Left forelimb (tissue), 1 donor: ENCODE measurements at places on chromosomes 13 and 19.

DNA sequence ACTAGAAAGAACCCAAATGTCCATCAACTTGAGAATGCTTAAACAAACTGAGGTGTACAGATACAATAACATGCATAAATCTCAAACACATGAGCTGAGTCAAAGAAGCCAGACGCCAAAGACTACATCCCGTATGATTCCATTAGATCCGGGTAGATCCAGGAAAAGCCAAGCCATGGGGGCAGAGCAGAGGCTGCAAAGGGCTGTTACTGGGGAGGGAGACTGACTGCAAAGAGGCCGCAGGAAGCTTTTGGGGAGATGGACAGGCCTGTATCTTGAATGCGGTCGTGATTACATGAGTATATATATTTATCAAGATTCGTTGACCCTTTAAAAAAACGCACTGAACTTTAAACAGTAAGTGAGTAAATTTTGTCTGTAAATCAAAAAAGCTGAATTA, 28.7 kb downstream of the GGACT start:
- DNase-seq, result no peak

DNA sequence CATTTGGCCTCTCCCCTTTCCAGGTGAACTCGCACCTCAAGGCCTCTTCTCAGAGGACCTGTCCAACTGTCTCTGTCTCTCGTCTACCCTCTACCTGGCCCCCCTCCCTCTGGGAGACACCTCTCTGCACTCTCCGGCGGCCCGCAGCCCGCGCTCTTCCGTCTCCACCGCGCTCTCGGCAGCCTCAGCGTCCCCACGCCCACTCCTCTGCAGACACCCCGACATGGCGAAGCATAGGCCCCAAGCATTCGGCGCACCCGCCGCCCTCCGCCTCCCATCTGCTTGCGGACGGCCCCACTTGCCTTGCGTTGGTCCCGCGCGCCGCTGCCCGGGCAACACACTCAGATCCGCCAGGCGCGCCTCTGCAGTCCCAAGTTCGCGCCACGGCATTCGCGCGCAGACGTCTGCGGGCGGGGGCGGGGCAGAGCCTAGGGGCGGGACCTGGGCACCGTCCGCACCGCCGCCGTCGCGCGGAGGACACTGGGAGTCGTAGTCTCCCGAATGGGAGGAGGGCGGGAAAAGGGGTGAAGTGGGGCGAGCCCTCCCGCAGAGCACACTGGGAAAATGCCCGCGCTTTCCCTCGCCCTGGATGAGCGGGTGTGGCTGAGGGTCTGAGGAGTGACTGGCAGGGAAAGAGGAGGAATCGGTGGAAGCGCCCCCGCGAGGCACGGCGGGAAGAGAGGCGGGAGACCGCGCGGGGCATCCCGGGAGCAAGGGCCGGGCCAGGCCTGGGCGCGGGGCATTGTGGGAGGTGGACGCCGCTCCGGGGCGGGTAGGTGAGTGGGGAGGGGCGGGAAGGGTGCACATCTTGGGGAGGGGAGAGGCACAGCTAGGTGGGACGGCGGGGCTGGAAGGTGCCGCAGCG, at the start of the genes LIG1 and ZSWIM9:
TSS of gene LIG1 (minus strand) at position 406 of the 865 bp plus-strand sequence. CDS start 4,778 bp downstream, outside the sequence.
TSS of gene ZSWIM9 (plus strand) at position 742 of the 865 bp plus-strand sequence. CDS start 1,123 bp downstream, outside the sequence.
- peak; percentile 96 for DNase-seq

DNA sequence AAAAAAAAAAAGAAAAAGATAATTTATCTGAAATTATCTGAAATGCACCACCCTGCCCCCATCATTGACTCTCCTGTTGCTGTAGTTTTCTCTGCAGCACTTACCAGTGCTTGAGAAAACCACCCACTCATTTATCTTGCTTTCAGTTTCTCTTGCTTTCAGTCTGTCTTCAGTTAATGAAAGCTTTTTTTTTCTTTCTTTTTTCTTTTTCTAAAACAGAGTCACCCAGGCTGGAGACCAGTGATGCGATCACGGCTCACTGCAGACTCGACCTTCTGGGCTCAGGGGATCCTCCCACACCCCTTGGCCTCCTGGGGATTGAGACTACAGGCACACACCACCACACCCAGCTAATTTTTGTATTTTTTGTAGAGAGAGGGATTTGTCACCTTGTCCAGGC, 4.3 kb upstream of the ACP5 start:
- no peak for DNase-seq

DNA sequence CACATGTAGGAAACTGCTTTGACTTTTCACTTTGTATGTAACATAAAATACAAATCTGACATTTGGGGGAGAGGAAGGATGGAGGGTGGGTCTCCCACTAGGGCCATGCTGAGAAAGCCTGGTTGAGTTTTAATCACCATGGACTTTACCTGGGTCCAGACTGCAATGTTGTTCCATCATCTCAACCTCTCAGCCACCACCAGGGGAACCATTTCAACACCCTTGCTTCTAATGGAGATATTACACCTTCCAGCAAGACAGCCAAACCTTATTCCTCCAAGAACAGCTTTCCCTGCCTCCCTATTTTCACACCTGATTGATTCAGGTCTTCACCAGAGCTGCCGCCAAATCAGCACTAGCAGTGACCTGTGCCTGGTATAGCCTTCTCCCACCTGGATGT, 56.0 kb downstream of the ZAR1L start:
- DNase-seq, result no peak

DNA sequence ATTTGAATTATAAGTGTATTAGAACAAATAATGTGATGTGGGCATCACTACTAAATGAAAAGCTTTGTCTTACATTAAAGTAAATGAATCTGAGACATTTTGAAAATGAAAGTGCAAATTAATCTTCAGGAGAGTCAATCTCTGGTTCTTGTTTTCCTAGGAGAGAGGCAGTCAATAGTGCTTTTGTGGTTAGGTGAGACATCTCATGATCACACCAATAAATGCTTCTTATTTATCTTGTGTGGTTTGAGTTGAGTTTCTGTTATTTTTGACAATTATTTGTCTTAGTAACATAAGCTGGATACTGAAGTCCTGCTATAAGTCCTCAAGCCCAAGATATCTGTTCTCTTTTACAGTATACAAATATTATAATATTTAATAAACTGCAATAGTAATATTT, 1378.0 kb upstream of the PCDH9 start:
- no peak for DNase-seq

GRCh38 chr13:112246731-112247470, 129.3 kb upstream of the SPACA7 start:
- DNase-seq, result peak; percentile 52

- no peak for DNase-seq
Measured at GRCh38 chr19:5792224-5792623, 1.3 kb upstream of the DUS3L start.

DNA sequence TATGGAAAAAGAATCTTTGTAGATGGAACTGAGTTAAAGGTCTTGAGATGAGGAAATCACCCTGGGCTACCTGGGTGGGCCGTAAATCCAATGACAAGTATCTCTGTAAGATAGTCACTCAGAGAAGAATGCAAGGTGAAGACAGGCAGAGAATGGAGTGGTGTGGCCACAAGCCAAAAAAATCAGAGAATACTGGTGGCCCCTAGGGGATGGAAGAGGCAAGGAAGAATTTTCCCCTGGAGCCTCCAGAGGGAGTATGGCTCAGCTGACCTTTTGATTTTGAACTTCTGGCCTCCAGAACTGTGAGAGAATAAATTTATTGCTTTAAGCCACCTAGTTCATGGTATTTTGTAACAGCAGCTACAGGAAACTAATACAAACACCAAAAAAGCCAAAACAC, 32.7 kb upstream of the CSNK1A1L start:
- no peak for DNase-seq

GRCh38 chr13:52651897-52652195, 790 bp upstream of the SUGT1 start:
- DNase-seq, result no peak

DNA sequence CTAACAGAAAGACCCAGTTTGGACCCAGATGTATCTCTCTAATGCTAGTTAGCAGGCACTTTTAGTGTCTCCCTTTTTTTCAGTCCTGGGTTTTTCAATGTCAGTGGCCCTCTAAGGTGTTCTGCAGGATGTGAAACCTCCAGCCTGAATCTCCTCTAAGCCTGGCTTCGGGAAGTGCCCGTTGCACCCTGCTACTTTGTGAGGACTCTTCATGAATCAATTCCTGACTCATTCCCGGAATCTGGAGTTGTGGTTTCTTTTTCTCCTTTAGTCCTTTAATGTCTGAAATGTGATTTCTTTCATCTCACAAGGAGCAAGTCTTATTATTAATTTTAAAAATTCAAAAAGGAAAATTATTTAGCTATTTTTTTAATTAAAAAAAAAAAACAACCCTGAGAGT, 116.0 kb downstream of the ZNF536 start:
- no peak for DNase-seq

DNA sequence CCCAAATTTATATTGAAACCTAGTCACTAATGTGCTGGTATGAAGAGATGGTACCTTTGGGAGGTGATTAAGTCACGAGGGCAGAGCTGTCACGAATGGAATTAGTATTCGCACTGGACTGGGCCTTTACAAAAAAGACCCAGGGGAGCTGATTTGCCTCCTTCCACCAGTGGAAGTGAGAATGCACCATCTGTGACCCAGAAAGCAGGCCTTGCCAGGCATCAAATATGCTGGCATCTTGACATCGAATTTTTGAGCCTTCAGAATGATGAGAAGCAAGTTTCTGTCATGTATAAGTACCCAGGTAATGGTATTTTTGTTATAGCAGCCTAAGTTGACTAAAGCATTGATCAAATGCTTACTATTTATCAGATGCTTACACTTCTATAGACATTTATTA, 373.6 kb downstream of the FGF14 start:
- no peak for DNase-seq

- no peak for DNase-seq
Measured at GRCh38 chr13:94827566-94827965, 115.2 kb upstream of the SOX21 start.

DNA sequence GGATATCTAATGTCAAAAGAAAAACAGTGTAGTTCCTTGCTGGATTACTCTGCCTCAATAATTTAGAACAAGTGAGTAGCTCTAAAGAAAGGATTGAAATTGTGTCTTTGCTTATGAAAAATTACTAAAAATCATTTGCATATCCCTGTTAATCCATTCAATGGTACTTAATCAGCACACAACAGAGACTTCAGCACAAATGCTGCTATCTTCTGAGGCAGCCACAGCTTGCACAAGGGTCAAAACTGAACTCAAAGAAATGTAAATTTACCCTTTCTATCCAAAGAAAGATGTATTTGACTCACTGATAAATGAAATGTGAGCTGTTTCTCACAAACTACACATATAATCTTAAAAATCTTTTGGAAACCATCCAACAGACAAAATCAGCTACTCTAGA, 116.2 kb downstream of the LHFPL6 start:
- no peak for DNase-seq

GRCh38 chr19:50580970-50581634, 12.9 kb upstream of the LRRC4B start:
- no peak for DNase-seq

DNA sequence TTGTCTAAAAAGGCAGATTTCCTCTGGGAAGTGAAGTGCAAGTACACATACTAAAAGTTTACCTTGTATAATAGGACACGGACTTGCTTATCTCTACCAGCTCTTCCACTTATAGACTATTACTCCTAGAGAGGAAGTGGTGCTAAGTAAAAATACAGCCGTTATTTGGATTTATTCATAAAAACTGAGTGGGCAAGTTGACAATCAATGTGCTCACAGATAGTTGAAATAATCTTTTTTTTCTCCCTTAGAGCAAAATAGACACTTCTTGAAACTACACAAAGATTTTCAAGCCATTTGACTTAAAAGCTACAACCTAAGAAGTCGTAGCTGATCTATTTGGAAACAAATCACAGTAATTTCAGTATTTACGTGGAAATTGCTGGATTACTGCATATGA, 2584.7 kb upstream of the PCDH20 start:
- no peak for DNase-seq

- DNase-seq, result no peak
Measured at GRCh38 chr13:22278336-22278929, 607.6 kb downstream of the FGF9 start.

GRCh38 chr19:1384478-1385110, 887 bp downstream of the NDUFS7 start:
- DNase-seq, result no peak

- no peak for DNase-seq
Measured at GRCh38 chr13:76719955-76720354, 166.2 kb downstream of the KCTD12 start.

GRCh38 chr13:106493533-106494220, 41.8 kb downstream of the EFNB2 start:
- DNase-seq, result no peak

DNA sequence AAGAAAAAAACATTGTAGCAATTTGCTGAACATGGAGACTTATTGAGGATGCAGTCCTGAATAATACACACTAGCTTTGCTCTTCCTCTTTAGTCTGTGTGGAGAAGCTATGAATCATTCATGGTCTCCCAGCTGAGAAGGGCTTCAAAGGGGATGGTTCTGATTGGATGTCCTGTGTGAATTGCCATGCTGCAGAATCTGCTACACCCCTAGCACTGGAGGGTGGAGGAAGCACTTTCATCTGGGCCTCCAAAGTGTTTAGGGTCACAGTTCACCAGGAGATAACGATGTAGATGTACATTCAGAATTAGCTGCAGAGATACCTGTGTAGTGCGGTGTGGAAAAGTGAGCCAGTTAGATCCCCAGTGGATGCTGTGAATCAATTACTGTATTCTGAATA, 321.1 kb upstream of the EDNRB start:
- DNase-seq, result no peak

- DNase-seq, result no peak
Measured at GRCh38 chr13:32938314-32938713, 77.9 kb upstream of the KL start.

- DNase-seq, result no peak
Measured at GRCh38 chr13:107977071-107977574, 238.2 kb downstream of the LIG4 start.

DNA sequence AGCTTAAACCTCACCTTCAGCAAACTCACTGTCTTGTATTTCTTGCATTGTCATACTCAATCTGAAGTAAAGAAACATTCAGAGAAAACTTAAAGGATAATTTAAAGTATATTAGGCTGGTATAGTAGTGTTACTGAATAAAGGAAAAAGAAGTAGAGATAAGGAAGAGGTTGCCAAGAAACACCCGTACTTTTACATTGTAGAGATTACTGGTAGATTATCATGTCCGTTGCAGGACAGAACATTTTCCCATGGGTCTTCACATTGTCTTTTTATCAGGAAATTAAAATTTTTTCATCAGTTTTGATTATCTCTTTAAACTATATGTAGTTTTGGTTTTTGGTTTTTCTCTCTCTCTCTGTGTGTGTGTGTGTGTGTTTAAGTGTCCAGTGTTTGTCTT, 19.9 kb upstream of the GPR183 start:
- DNase-seq, result no peak

DNA sequence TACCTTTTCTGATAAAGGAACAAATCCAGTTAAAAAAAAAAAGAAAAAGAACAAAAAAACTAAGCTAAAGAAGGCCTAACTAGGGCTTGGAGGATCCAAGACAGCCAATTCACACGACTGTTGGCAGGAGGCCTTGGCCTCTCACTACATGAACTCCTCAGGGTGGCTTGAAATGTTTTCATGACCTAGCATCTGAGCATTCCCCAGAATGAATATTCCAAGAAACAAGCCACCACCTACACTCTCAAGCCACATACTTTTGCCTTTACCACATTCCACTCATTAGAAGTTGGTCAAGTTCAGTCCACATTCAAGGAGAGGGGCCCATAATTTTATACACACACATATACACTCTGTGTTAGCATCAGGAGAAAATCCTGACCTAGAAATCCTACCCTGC, 97.6 kb upstream of the SIAH3 start:
- DNase-seq, result no peak
